ENCODE measurements at places on chromosomes 3 and 15. TPM values are rescaled to one million over a fixed set of nuclear protein-coding genes. Genes with fewer than 3 reads are reported as not detected.

The PLA2G4E gene
- not detected for total RNA-seq

The GOLGA8A gene
- 131 TPM for total RNA-seq

The GPR160 gene
- total RNA-seq = 2.8 TPM

The SEMA7A gene
- 2.3 TPM for total RNA-seq

The C3orf49 gene
- total RNA-seq = not detected

The TIMP4 gene
- total RNA-seq = 60.1 TPM

The PP2D1 gene
- not detected for total RNA-seq

The IQCH gene
- 3.4 TPM for total RNA-seq

The P2RY1 gene
- total RNA-seq = 3.5 TPM

The AGBL1 gene
- 0.21 TPM for total RNA-seq

The PCNP gene
- total RNA-seq = 176 TPM

The CILP gene
- total RNA-seq = 0.84 TPM

The USP8 gene
- total RNA-seq = 70.2 TPM

The SCN11A gene
- 0.93 TPM for total RNA-seq

The SEC22A gene
- total RNA-seq = 16.1 TPM

The TM4SF4 gene
- not detected for total RNA-seq

The NANOGP8 gene
- total RNA-seq = 1.5 TPM

The SPSB4 gene
- total RNA-seq = 1.0 TPM

The BCL2A1 gene
- 7.8 TPM for total RNA-seq

The AP3B2 gene
- total RNA-seq = 0.16 TPM

The RASGRF1 gene
- total RNA-seq = 0.13 TPM

The LIPH gene
- not detected for total RNA-seq

Data from aorta (tissue), 5 donors.